Gastrocnemius medialis (tissue), 4 donors: ENCODE measurements at places on chromosomes 13 and 19.

- no peak for DNase-seq
These were observed 351.3 kb downstream of the DACH1 start for GRCh38 chr13:71515744-71516038.

DNA sequence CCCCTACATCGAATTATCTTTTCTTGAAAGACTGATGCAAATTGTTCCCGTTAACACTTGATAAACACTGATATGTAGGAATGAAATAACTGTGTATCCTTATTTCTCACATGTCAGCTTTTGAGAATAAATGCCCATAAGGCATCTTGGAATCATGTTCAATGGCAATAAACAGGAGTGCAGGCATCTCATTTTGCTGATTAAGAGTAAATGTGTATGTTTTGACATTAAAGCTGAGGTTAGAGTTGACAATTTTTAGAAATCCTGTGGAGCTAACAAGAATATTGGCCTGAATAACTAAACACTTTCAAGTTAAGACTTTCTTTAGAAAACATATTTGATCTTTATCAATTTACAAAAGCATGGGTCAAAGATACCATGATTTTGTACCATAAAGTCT is 646.2 kb upstream of the MIR17HG start:
- DNase-seq = no peak

- no peak for DNase-seq
These were observed 8.6 kb downstream of the KDM4B start for GRCh38 chr19:4977299-4978174.

DNA sequence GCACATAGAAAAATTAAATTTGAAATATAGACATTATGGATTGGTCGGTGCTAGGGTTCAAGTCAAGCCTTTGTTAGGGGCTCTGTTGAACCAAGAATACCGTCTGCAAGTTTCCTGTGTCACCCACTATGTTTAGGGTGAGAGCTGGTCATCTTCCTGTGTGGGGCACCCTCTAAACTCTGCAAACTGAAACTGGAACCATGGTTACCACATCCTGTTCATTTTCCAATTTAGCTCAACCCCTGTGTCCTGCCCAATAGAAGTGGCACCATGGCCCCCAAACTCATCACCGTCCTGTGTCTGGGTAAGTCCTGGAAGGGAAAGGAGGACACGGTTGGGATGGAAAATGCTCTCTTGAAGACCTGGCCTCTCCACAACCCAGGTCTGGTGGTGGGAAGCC is 29.9 kb downstream of the LAIR2 start:
- DNase-seq = no peak

DNA sequence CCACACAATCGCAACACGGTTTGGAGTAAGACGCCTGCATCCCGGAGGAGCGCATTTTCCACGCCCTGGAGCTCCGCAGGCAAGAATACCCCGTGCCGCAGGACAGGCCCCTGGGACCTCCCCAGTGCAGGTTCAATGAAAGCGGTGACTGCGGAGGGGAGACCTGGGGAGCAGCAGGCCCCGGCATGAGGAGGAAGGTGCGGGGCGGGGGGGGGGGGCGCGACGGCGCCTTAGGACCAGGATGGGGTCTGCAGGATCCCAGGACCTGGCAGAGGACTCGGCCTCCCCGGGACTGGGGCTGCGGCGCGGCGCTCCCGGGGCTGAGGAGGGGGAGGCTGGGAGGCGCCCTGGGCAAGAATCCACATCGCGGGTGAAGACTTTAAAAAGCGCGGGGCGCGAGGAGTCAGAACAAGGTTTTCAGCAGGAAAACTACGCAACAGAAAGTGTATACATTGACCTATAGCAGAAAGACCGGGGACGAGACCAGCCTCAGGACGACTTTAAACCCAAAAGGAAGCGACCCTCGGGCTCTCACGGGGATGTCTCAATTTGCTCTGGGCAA is 432 bp downstream of the ZNF611 start:
- no peak for DNase-seq

- no peak for DNase-seq
These were observed 65.0 kb downstream of the FGF9 start for GRCh38 chr13:21735701-21736401.

DNA sequence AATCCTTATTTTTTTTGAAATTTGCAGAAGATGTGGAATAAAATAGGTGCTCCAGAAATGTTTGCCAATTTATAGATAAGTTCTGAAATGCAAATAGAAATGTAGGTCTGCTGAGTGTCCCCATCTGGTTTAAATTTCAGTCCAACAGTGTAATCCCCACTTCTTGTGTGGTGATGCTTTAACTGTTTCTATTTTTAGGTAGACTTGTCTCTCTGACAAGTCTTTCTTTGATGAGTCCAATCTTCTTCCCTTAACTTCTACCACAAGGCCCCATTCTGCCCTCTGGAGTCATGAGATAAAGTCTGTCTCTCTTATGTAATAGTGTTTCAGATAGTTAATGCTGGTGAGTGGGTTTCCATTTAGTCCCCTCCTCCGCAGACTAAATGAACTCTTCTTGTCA is 390.4 kb downstream of the RFC3 start:
- DNase-seq = no peak

GRCh38 chr19:15436012-15436825 is 13.5 kb downstream of the WIZ start:
- DNase-seq = no peak

DNA sequence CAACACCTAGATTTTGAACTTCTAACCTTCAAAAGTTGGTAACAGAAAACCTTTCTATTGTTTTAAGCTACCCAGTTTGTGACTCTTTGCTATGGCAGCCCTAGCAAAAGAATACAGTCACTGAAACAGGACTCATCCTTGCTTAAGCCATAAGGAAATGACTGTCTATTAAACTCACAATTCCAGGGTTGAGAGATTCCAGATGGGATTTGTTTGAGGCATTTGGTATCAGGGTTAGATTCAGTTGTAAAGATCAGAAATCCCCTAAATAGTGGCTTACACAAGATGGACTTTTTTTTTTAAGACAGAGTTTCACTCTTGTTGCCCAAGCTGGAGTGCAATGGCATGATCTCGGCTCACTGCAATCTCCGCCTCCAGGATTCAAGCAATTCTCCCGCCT is 41.1 kb upstream of the RGCC start:
- DNase-seq = no peak

DNA sequence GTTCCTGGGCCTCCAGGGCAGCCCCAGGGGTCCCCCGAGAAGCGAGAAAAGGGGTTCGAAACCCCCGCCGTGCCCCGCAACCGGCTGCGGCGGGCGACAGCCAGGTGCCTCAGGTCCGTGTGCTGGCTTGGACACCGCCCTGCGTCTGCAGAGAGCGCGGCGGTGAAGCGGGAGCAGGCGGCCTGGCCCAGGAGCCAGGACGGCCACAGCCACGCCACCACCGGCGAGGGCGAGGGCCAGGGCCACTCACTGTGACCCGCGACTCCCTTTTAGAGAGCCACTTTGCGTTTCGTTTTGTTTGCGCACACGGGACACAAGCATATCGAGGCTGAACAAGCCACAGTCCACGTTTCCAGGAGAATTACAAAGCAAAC is 110.4 kb downstream of the CRYL1 start:
- no peak for DNase-seq

DNA sequence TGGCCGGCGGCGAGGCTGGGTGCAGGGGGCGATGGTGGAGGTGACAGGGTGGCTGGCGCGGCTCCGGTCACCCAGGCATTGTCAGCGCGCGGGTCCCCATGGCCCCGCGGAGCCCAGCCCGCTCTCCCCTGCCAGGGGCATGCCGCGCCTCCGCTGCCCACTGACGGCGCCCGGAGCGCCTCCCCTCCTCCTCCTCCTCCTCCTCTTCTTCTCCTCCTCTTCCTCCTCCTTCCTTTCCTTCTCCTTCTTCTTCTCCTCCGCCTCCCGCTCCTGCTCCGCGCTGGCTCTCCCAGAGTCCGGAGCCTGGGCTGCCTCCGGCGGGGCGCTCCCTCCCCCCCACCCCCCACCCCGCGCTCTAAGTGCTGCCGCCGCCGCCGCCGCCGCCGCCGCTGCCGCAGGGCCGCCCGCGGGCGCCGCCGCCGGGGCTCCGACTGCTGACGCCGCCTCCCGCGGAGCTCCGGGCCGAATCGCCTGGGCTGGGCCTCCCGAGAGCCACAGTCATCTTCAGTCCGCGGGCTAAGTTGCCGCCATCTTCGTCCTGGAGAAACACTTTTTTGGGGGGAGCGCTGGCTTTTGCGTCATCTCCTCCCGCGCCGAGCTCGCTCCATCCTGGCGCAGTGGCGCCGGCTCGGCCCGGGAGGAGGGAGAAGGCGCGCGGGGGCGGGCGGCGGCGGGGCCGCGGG is 348.3 kb downstream of the LIG4 start:
- DNase-seq = no peak

DNA sequence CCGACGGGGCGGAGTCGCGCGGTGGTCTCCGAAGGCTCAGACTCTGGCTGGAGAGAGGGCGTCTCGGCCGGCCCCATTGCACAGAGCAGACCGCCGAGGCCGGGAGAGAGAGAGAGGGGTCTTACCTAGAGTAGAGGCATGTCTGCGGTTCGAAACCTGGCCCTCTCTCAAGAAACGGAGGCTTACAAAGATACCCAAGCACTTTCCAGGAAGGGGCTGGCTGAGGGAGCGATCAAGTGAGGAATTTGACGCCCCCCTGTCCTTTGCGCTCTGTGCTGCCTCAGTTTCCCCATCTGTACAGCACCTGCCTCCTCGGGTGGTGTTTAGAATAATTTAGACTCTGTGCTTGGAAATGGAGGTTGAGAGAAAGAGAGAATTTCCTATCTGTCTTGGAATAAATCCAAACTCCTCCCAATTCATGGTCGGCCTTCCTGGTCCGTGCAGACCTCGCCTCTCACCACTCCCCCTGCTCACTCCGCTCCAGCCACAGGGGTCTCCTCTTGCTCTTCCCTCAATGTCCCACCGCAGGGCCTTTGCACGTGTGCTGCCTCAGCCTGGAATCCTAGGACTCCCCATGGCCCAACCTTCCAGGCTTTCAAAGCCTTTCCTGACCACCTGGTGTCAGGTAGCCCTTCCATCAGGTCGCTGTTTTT is 658 bp upstream of the ISOC2 start:
- DNase-seq = no peak

DNA sequence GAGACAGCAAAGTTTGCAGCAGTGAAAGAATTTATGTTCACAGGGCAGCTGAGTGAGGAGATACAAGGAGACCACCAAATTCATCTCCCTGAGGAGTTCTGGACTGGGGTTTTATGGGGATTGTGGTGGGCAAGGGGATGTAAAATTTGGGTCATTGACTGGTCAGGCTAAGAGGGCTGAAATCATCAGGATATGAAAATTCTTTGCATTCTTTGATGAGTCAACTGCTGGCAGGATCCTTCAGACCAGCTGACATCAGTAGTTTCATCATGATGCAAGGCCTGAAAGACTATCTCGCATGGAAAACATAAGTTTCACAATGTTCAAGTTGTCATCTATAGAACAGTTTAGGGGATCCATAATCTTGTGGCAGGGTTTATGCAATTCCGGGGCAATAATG is 869.5 kb upstream of the PCDH9 start:
- DNase-seq = no peak

DNA sequence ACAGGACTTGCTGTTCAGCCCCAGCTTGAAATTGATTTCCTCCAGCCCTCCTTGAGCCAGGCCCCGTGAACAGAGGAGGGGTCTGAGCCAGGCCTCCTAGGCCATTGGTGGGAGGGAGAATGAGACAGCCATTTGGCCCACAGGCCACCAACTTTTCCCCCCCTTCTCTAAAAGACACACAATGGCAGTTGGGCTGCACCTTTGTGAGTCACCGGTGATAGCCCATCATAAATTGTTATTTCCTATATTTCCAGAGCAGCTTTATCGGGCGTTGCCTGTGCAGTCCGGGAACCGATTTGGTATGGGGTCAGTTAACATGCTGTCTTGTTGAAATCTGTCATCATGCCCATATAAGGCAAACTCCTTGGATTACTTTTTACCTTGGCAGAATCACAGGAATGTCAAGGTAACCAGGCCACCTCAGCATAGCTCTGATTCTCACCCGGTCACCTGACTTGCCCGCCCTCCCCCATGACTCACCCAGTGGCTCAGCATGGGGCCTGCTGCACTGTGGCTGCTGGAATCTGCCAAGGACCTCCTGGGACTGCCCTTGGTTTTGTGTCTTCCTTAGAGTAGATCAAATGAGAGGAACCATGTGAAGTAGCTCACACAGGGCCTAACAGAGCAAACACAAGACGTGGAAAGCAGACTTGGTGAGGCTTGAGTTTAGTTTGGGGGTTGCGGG is 36.1 kb downstream of the ACTN4 start:
- peak; percentile 48 for DNase-seq

DNA sequence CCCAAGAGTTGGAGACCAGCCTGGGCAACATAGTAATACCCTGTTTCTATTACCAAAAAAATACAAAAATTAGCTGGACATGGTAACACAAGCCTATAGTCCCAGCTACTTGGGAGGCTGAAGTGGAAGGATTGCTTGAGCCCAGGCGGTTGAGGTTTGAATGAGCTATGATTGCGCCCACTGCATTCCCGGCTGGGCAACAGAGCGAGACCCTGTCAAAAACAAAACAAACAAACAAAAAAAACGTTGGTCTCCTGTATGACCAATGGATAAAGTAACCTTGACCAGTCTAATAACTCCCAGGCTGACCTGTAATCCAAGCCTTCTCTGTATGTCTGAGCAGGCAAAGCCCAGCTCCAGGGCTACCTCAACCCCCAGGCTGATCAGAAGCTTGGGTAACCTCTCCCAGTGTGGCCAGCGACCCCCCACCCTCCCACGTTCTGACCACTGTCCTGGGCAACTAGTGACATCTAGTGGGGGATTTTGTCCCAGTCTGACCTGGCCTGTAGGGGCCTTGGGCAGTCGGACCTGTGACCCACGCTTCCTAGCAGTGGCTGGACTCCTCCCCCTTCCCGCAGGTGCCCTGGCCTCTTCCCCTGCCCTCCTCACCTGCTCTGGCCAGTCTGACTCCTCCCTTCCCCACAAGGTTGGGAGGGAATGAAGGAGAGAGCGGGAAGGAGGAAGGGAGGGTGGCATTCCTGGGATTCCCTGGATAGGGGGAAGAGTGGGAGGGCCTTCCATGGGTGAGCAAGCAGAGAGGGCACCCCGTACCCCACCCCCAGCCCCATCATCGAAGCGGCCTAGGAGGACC is 1.0 kb upstream of the BCAM start:
- DNase-seq = no peak

- no peak for DNase-seq
These were observed 739 bp upstream of the ILF3 start for GRCh38 chr19:10653482-10653731.

DNA sequence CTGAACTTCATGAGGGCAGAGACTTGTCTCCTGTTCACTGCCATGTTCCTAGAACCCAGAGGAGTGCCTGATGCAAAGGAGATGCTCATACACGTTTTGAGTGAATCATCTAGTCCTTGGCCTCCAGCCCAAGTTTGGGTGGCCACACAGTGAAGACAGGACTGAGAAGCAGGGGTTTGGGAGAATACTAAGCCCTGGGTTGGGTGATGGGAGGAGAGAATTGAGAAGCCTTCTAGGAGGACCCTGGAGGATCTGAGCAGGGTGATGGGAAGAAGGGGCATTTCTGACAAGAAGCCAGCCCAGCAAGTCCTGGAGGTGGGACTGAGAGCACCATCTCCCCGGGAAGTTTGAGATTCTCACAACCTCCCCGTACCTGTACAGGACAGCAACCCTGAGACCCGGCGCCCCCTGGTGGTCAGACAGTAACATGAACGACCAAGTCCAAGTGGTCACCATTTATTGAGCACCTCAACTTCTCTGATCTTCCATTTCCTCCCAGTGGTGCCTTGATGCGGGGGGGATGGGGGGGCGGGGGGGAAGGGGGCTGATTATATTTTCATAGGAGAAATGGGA is 11.0 kb downstream of the CTU1 start:
- DNase-seq = no peak
